ENCODE measurements at places on chromosomes 7 and 10. TPM values are rescaled to one million over a fixed set of nuclear protein-coding genes. Genes with fewer than 3 reads are reported as not detected.

FEZF1 gene
- not detected for total RNA-seq

PRRT4 gene
- total RNA-seq, result not detected

ADRB1 gene
- 11.1 TPM for total RNA-seq

ATOH7 gene
- not detected for total RNA-seq

UTF1 gene
- not detected for total RNA-seq
